CD4-positive, alpha-beta T cell treated with Interleukin-10 for 1 hour (primary cell): ENCODE measurements at places on chromosomes 7 and 10.

DNA sequence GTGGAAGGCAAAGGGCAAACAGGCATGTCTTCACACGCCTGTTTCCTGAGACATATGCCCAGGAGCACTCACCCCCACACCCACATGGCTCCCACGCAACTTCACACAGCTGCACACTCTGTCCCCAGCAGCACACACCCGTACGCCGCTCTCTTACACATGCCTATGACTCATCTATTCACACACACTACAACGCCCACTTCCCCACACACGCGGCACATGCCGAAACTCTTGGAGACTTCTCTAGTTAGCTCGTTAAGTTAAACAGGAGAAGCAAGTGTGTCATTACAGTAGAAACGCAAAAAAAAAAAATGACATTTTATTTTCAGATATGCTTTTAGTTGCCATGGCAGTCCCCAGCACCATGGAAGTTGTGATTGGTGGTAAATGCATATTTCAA is 6.7 kb downstream of the CALN1 start:
- DNase-seq = peak; percentile 5

DNA sequence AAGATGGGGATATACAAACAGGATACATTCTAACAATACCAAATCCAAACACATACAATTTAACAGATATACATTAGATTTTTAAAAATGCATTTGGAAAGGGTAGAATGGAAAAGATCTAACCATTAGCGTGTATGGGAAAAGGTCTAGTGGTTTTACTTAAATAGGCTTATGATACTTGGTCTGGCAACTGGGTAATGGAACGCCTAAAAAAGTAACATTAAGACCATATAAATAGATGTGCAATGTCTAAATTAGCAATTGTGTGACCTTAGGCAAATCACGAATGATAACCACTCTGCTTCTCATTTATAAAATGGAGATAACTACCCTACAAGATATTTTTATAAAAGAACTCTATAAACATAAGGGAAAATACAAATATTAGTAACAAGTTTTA is 135.2 kb downstream of the CNOT4 start:
- DNase-seq = no peak

- DNase-seq = no peak
These were observed 160.0 kb downstream of the PDE1C start for GRCh38 chr7:31910191-31910590.

GRCh38 chr7:31059551-31059950 is 7.4 kb downstream of the ADCYAP1R1 start:
- no peak for DNase-seq

- DNase-seq = no peak
These were observed 37.1 kb upstream of the ATP6V0A4 start for GRCh38 chr7:138835087-138835486.

DNA sequence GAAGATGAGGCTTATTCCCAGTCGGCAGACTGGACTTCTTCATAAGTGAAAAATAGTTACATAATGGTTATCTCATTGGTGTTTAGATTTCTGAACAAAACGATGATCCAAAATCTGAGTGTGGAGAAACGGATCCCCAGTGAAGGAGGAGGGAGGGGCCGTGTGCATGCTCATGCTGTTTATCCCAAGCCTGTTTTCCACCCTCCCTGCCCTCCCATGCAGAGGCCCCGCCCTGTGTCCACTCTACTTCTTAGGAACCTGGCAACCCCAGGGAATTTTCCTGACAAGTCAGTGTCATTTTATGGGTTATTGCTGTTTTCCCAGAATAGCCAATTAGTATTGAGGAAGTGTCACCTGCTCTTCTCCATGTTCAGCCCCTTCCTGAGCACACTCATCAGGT is 174.0 kb downstream of the CELF2 start:
- DNase-seq = no peak

DNA sequence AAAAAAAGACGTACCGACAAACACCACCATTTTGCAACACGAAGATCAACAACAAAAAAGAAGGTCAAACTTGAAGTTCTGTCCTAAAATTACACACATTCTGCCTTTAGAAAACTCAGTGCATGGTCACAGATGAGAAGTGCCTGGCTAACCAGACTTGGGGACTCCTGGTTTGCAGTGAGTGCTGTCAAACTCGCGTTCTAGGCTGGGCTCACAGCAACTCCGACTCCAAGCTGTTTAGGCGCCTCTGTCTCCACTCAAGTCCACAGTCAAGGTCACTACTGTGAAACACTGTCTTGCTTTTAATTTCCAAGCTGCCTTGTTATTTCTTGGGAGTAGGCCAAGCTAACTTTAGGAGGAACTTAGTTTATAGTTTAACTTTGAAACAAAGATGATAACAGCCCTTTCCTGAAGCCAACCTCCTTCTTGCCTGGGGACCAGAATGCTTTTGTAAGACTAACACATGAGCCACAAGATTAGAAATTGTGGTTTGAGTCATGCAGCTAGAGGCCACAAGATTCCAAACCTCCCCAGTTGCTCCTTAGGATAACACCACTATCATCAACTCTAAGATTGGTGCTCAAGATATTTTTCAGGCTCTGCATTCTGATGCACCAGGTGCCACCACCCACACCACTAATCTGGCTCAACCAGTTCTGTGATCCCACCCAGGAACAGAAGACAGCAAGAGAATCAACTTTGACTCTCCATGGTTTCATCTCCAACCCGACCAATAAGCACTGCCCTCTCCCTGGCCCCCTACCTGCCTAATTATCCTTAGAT is 1.1 kb upstream of the DNAAF5 start:
- DNase-seq = no peak

DNA sequence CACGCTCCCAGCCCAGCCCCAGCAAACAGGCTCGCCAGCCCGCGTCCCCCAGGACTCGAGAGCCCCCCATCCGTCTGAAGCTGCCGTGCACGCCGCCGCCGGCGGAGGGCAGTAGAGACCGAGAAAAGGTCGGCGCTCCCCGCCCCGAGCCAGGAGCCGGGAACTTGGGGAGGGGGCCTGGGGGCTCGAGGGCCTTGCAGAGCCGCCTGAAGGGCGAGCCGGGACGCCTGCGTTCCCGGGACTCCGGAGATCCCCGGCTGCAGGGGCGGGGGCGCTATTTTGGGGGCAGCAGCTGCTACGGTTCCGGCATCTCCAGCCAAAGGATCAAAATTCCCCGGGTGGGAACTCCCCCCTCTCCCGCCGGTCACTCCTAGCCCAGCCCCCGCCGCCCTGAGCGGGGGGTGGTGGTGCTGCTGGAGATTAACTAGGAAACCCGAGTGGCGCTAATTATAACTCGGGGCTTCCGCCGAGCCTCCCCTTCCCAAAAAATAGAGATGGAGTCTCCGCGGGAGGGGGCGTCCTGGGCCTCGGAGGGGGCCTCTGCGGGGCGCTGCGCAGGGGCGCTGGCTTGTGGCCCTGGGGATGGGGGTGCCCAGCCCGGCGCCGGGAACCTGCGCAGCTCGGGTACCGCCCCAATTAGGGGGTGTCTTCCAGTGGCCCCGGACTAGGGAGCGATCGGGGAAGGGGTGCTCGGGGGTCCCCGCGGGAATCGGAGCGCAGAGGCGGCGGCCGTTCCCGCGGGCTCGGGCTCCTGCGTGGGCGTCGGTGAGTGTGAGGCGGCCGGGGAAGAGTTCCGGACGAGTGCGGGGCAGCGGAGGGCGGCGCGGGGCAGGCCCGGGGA is 608 bp downstream of the ACHE start:
- peak; percentile 61 for DNase-seq
